ENCODE measurements at places on chromosomes 3 and 15.

GRCh38 chr3:128359846-128360642 lies 106.6 kb downstream of the DNAJB8 start:
- DNase-seq = no peak

- DNase-seq = no peak
Observed at GRCh38 chr3:12734960-12735359, 24.1 kb downstream of the TMEM40 start.

DNA sequence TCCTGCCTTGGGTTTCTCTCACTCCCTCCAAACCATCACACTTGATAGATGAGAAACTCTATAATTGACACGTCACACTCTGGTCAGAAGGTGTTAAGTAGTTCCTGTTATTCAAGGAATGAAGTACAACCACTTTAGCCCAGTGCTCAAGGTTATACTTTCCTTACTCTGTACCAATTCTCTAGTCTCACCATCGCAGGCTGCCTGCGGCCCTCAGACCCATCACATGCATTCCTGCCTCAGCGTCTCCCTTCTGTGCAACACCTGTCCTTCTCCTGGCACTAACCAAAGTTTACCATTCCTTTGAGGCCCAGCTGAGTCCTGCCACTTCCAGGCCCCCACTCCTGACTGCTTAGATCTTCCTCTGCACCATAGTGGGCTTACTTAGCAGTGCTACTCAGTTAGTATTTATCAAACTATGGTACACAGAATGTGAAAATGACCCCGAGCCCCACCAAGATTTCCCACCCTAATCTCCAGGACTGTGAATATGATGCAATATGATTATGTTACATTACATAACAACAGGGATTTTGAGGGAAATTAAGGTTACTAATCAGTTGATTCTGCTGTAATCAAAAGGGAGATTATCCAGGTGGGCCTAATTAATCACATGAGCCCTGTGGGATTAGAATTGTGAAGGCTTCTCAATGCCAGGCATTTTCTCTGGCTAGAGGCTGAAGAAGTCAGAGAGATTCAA lies 36.2 kb downstream of the SPINK8 start:
- no peak for DNase-seq

DNA sequence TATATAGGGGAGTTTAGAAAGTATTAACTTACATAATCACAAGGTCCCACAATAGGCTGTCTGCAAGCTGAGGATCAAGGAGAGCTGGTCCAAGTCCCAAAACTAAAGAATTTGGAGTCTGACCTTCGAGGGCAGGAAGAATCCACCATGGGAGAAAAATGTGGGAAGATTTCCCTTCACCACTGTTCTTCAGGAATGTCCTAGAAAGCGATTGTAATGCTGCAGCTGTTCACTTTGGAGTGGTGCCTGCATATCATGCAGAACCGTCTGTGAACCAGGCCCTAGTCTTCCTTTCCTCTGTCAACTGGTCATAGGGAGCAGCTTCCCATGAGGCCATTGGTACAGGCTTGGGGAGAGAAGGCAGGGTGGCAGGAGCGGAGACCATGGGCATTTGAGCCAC lies 497.9 kb upstream of the ARPP21 start:
- no peak for DNase-seq

GRCh38 chr3:187737368-187738070 lies 7.7 kb downstream of the BCL6 start:
- DNase-seq = peak; percentile 65

- DNase-seq = no peak
Observed at GRCh38 chr3:39927479-39927878, 118.1 kb downstream of the MYRIP start.

- DNase-seq = peak; percentile 8
Observed at GRCh38 chr3:29827756-29828155, 546.9 kb downstream of the RBMS3 start.

- DNase-seq = no peak
Observed at GRCh38 chr3:177177749-177178221, 19.5 kb downstream of the TBL1XR1 start.

DNA sequence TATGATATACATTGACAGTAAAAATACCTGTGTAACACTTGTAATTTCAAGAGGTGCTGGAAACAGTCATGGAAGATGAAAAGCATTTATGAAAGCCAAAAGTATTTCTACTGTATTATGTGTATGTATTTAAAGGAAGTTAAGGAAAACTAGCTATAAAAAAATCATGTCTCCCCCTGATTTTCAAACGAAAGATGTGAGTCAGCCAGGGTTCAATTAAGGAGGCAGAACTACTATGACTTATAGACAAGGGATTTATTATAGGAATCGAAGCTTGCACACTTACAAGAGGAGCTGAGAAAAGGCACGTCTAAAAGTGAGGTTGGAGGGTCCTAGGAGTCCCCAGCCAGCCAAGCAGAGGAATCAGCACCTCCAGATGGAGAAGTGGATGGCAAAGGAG lies 119.4 kb downstream of the SUCLG2 start:
- DNase-seq = no peak

GRCh38 chr15:38563723-38564519 lies 693 bp downstream of the RASGRP1 start:
- no peak for DNase-seq

DNA sequence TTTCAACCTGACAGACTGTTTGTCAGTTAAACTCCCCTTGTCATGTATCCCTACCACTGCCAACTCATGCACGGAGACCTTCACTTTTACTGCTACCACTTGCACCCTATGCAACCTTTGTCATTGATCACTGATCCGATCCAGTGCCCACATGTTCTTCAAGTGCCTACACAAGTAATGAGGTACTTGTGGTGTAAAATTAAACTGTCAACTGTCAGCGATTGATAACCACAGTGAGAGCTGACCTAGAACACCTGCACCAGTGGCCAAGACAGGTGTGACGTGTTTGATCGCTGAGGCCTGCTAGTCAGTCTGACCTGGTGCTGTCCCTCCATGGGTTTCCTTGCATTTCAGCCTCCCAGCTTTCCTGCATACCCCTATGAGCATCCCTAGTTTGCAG lies 55.6 kb downstream of the MECOM start:
- DNase-seq = no peak
